ENCODE measurements at places on chromosomes 5 and 9.

DNA sequence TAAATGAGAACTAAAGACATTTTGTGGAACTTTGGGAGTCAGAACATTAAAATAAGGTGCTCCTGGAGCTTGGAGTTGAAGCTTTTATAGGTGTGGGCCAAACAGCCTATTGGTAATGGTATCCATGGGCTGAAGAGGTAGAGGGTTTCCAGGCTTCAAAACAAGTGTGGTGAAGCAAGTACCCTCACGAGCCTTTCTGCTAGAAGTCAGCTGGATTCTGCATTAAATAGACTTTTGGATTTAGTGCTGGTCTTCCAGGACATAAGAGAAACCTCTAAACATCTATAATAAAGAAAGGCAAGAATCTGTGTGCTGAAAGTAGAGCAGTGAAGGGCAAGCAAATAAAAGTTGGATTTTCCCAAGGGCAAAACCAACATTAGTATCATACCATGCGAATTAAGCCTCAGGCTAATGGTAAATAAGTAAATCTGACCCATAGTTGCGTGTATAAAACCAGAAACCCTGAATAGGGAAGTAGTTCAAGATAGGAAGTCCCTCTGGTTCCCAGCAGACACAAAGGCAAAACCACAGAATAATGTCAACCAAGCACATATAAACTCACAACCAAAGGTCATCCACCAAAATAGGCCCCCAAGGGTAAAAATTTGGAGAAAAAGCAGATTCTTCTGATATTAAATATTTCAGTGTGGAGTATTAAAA, 306.3 kb downstream of the TLE4 start:
- DNase-seq: no peak

DNA sequence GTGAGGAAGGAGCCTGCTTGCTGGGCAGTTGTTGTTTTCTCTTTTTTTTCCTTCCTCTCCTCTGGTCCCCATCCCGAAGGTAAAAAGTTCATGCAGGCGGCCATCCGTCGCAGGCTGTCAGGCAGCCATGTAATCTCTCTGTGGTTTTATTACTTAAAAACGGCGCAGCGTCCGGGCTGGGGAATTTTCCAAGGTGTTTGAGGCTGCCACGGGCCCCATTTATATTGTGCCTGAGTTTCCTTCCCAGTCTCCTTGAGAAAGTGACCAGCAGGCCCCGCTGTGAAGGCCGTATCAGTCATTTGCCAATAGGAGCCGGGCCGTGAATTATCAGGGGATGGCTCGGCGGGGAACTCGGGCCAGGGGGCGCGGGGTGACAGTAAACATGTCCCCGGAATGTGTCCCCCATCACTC, 289.7 kb downstream of the PBX3 start:
- no peak for DNase-seq

DNA sequence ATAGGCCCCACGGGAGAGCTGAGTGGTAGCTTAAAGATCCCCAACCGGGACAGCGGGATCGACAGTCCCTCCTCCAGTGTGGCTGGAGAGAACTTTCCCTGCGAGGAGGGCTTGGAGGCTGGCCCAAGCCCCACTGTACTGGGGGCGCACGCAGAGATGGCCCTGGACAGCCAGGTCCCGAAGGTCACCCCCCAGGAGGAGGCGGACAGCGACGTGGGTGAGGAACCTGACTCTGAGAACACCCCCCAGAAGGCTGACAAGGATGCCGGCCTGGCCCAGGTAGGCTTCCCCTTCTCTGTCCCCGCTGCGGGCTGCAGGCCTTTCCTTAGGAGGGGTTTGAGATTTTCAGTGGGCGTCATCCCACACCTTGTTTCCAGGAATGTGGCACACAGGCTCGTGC, 29.1 kb downstream of the FGD3 start:
- DNase-seq: no peak

DNA sequence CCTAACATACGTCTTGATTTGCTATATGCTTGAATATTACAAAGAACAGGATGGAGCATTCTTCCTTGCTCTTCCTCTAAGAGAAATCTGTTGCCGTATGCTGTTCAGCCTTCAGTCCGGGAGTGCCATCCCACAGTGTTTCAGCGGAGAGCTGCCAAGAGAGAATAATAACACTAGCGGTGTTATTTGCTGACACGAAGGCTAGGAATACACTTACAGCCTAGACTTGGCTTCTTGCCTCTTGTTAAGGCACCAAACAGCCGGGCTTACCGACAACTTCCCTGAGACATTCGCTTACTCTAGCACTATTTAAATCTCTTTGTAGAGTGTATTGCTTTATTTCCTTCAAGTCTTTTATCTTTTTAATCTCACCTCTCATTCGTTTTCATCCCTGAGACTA, 31.4 kb downstream of the KCTD16 start:
- peak; percentile 57 for DNase-seq

DNA sequence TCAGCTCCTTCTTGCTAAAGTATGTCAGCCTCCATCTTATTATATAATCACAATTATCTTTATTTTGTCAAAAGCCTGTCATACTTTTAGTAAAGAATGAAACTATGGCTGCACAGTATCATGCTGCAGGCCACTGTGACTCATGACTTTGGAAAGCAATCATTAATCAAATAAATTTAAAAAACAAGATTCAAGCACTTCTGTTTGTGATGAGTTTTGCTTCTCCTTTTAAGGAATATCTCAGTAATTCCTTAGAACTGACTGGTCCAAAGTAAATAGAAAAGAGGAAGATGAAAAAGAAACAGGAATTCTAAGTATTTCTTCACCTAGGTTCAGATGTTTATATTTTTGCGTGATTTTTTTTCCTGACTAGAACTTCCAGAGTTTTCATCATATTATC, 83.1 kb downstream of the EDIL3 start:
- DNase-seq: no peak

DNA sequence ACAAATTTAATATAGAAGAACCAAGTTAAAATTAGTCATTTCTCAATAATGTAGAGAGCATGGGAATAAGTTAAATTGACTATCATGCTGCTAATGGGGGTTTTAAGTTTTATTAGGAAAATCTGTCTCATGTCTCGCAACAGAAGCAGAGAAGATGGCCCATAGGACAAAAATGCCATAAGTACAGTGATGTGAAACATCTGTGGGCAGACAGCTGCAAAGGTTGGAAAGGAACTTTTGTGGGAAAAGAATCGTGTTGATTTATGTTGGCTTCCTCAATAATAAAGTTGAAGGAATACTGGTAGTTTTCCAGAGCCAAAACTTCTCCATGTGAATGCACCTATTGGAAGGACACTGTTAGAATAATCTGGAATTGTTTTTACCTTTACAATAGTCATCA, 44.8 kb downstream of the VCAN start:
- DNase-seq: no peak

- DNase-seq: no peak
Measured at GRCh38 chr5:133611357-133612248, 738 bp downstream of the FSTL4 start.

GRCh38 chr5:57598756-57599155, 116.1 kb upstream of the ACTBL2 start:
- no peak for DNase-seq
